ENCODE measurements at places on chromosomes 16 and 17.
A peak's percentile ranks its signal among the peaks of the same experiment; 100 is the strongest.

GRCh38 chr16:87491522-87492290, 1.1 kb downstream of the ZCCHC14 start:
- DNase-seq: no peak

GRCh38 chr16:54932021-54932660, 1.5 kb downstream of the IRX5 start:
- DNase-seq: no peak

GRCh38 chr16:57299009-57299718, 14.7 kb upstream of the PLLP start:
- peak; percentile 45 for DNase-seq

- no peak for DNase-seq
Observed at GRCh38 chr16:79483336-79483735, 117.2 kb downstream of the MAF start.

- no peak for DNase-seq
Observed at GRCh38 chr17:51442088-51442865, 181.9 kb downstream of the UTP18 start.

GRCh38 chr17:5354886-5355415, 64.5 kb downstream of the NUP88 start:
- no peak for DNase-seq

GRCh38 chr17:78678222-78678557, 101.0 kb upstream of the DNAH17 start:
- no peak for DNase-seq

- DNase-seq: no peak
Observed at GRCh38 chr16:6804461-6804860, 528.2 kb upstream of the RBFOX1 start.

- DNase-seq: no peak
Observed at GRCh38 chr16:17068524-17068923, 402.2 kb downstream of the XYLT1 start.

- no peak for DNase-seq
Observed at GRCh38 chr16:3008690-3009037, 4.1 kb upstream of the CLDN9 start.

- DNase-seq: no peak
Observed at GRCh38 chr16:11780991-11781680, 15.9 kb downstream of the ZC3H7A start.

GRCh38 chr16:49874613-49875237, 18.8 kb upstream of the ZNF423 start:
- no peak for DNase-seq

DNA sequence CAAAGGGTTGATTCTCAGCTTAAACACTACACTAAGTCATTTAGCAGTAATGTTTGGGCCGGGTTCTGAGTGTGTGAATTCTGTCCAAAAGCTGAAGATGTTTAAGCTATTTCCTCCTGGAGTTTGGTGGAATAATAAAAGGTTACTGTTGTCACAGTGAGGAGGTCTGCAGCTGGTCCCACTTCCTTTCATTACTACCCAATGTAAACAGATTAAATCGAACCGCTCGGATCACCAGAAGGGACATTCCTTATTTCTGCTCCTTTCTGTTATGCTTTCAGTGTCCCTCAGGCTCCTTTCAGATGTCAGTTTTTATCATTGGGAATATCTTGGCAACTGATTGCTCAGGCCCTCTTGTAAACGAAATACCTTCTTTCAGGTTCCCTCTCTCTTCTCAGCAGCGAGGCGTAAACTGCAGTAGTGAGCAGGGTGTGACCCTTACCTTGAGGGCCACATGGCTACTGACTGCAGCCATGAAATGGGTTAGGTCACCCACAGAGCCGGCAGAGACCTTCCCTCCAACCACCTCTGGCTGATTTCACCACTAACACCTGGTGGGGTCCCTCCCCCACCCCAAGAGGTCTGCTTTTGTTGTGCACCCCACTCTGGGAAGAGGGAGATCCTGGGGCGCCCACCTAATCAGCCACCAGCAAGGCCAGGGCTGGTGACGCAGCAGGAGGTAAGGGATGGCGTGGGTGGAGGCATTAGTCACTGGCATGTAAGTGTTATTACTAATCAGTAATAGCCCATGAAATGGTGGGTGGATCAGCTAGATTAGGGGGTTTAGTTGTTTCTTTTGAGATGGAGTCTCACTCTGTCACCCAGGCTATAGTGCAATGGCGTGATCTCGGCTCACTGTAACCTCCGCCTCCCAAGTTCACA, 117.6 kb downstream of the VPS53 start:
- DNase-seq: no peak

- DNase-seq: no peak
Observed at GRCh38 chr16:70254965-70255286, 3.2 kb upstream of the EXOSC6 start.

DNA sequence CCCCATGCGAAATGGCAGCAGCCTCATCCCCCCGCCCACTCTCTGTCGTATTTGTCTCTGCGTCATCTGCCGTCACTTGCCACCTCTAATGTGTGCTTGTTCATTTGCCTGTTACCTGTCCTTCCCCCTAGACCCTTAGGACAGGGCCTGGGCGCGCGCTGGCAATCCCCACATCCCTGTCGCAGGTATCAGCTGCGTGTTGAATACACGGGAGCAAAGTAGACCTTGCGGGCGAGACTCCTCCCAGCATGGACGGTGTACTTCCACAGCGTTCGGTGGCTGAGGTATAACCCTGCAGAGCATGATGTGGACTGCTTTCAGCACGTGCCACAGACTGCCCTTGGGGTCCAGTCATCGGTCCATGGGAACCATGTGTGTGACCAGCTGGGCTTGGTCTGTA, 170.1 kb upstream of the CHMP6 start:
- DNase-seq: no peak

- no peak for DNase-seq
Observed at GRCh38 chr16:51755039-51755501, 604.0 kb upstream of the SALL1 start.

- DNase-seq: no peak
Observed at GRCh38 chr16:2194852-2195321, 1.5 kb downstream of the CASKIN1 start.

GRCh38 chr17:353213-353837, 718 bp upstream of the RPH3AL start:
- no peak for DNase-seq

- DNase-seq: no peak
Observed at GRCh38 chr16:82753821-82754220, 127.1 kb downstream of the CDH13 start.

- no peak for DNase-seq
Observed at GRCh38 chr17:76681222-76682137, 29.3 kb downstream of the MXRA7 start.

DNA sequence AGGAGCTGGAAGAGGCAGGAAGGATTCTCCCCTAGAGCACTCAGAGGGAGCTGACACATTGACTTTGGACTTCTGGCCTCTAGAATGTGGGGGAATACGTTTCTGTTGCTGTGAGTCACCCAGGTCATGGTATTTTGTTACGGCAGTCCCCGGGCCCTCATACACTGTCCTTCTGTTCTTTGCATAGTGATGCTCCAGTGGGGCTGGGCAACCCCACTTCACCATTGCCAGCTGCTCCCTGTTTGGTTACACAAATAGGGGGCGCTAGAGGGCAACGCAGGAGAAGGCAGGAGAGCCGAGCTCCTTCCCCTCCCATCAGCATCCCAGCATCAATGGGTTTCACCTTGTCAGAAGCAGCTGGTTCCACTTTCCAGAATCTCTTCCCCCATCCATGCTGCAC, 257.7 kb upstream of the FOXF1 start:
- DNase-seq: no peak

GRCh38 chr17:8190506-8190905, 526 bp upstream of the BORCS6 start:
- DNase-seq: no peak

- DNase-seq: no peak
Observed at GRCh38 chr17:15999974-16000827, 577 bp downstream of the TTC19 start.

- peak; percentile 84 for DNase-seq
Observed at GRCh38 chr17:48618256-48618896, 3.3 kb upstream of the HOXB8 start.

GRCh38 chr17:28763804-28764266, 20.0 kb downstream of the TRAF4 start:
- peak; percentile 80 for DNase-seq

GRCh38 chr16:16007743-16008111, 58.3 kb downstream of the ABCC1 start:
- DNase-seq: no peak

- DNase-seq: no peak
Observed at GRCh38 chr17:76204277-76204676, 36.0 kb downstream of the RNF157 start.

- no peak for DNase-seq
Observed at GRCh38 chr16:80440667-80441066, 100.1 kb upstream of the DYNLRB2 start.

- DNase-seq: no peak
Observed at GRCh38 chr16:57867000-57867561, 64.8 kb upstream of the KIFC3 start.

GRCh38 chr17:48611213-48611612, 396 bp upstream of the HOXB7 start:
- DNase-seq: no peak

DNA sequence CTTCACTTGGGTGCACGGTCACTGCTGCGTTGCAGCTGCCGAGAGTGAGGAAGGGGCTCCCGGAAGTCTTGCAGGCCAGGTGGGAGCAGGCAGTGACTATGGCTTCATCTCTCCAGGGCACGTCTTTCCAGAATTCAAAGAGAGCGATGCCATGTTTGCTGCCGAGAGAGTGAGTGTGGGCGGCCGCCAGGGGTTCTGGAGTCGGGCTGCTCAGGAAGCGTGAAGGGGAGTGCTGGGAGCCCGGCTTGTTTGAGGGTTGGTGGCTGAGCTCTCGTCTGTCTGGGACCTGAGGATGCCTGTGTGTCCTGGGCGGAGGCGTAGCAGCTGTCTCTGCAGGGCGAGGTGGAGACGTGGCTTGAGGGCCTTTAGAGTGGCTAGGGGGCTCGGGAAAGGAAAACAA, 6.3 kb downstream of the HGS start:
- DNase-seq: no peak

- no peak for DNase-seq
Observed at GRCh38 chr17:22517716-22518115, 825.4 kb downstream of the KCNJ18 start.

DNA sequence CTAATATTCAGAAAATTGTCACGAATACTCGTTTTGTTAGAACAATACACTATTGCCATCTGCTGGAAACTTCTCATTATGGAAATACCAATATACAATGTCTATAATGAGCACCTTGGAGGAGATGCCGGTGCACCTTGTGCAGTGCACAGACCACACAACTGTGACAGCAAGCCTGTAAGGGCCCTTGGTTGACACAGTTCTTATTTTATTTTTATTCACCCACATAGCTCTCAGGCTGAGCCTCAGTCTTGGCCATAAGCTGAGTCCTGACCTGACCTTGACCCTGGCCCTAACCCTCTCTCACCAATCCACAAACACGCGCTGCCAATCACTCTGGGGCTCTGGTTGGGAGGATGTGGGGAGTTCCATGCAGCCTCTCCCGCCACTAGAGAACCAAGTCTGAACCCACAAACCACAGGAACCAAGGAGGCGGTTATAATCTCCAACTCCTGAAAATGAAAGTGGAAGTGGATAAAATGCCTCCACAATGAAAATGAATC, 7.6 kb downstream of the AIPL1 start:
- no peak for DNase-seq

DNA sequence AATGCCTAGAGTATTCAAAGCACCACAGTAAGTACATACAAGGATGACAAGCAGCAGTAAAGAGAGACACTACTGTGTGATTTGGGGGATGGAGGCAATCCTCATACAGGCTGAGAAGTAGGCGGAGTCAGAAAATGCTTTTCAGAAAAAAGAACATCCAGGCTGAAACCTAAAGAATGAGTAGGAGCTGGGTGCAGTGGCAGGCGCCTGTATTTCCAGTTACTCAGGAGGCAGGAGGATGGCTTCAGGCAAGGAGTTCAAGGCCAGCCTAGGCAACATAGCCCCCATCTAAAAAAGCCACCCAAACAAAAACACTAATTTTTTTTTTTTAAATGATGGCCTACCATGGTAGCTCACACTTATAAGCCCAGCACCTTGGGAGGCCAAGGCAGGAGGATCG, 10.3 kb downstream of the KANSL1 start:
- no peak for DNase-seq

DNA sequence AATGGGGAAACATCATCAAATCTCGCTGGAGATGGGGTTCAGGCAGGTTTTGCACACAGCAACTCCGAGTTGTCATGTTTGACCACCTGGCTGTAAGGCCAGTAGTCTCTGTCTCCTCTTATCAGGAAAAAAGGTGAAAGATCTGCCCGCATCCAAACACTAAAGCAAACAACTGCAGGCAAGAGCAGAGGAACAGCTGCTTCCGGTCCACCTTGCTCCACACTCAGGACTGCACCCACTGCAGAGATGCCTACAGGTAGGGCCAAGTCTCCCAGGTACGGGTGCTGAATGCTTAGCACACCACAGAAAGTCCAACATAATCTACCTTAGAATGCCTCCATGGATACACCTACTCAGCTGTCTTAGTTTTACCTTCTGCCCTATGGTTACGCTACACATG, 7.3 kb downstream of the TEX2 start:
- no peak for DNase-seq

DNA sequence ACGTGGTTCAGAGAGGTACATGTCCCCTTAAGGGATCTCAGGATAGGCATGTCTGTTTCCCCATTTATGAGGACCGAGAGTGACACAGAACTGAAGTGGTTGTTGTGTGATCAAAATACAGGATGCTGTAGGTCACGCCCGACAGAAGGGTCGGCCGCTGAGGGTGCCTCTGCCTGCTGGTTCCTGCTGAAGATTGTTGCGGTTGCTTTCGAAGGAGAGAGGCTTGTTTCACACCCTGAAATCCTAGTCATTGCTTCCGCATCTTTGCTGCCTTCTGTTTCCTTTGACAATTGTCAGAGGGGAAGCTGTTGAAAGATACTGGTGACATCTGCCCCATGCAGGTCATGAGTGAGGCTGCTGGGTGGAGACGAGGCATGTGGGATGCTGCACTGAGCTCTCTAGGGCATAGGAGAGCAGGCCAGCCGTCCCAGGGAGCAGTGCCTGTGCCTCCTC, 3.8 kb upstream of the NAT9 start:
- DNase-seq: no peak

GRCh38 chr16:49022351-49022963, 259.2 kb downstream of the CBLN1 start:
- DNase-seq: no peak

DNA sequence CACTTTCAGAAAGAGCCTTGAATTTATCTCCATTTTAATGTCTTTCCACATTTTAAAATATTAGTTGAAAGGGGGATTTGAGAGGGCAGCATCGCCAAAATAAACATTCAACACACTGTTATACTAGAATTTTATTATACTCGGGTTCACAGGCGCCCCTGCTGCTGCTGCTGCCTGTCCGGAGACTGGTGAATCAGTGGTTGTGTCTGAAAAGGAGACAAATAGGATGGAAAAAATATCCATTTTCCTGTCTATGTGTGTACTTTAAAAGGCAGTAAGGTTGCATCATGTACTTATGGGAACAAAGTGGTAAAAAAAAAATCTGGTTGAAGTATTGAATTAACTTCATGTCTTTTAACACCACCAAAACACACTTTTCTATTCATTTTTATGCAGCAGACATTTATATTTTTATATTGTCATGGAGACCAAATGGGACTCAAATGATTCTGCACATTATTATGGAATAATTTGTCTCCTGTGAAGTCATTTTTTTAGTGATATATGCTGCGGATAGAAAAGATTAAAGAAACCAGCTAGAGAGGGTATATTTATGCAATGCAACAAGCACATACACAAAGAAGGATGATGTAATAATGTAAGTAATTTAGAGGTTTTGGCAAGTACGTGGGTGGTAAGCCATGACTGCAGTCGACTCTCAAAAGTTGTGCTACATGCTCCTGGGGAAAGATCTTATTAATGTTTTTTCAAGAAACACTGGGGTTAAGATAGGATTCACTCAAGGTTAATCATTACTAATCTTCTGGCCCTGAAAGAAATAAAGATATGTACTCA, 759.0 kb upstream of the SOX9 start:
- no peak for DNase-seq

Measured in left lung (tissue), 14 donors.